ENCODE measurements at places on chromosomes 6 and 20.

- DNase-seq, result no peak
Observed at GRCh38 chr6:106694343-106694742, 65.0 kb downstream of the QRSL1 start.

- no peak for DNase-seq
Observed at GRCh38 chr6:170096803-170097504, 193.9 kb downstream of the DLL1 start.

GRCh38 chr6:37314487-37315156 lies 39.2 kb upstream of the RNF8 start:
- DNase-seq, result no peak

DNA sequence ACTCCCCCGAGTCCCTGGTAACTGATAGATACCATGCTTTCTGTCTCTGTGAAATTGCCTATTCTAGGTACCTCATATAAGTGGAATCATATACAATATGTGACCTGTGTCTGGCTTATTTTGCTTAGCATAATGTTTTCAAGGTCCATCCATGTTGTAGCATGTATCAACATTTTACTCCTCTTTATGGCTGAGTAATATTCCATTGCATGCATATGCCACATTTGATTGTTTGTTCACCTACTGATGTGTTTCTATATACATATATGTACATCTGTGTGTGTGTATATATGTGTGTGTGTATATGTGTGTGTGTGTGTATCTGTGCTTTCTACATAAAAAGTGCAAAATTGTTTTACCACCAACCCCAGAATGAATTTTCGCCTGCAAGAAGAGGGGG lies 119.1 kb downstream of the ADAT2 start:
- no peak for DNase-seq

GRCh38 chr20:36887752-36888090 lies 11.8 kb downstream of the TLDC2 start:
- DNase-seq, result no peak

DNA sequence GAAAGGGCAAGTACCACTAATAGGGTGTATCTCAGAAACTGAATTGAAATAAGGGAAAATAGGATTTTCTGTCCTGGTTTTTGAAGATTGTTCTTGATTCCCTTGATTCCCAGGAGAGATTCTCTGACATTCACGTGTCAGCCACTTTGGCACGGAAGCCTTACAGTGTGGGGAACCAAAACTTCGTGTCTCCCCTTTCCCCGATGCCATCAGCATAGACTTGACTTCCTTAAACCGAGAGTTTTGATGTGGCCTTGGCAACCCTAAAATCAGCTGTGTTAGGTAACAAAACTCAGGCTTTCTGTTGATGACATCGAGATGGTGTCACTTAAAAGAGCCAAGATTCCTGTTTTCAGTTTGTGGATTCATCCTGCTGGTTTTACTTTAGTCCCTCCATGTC lies 7.5 kb downstream of the HMGN4 start:
- no peak for DNase-seq

- no peak for DNase-seq
Observed at GRCh38 chr6:122726649-122727048, 52.9 kb upstream of the FABP7 start.

DNA sequence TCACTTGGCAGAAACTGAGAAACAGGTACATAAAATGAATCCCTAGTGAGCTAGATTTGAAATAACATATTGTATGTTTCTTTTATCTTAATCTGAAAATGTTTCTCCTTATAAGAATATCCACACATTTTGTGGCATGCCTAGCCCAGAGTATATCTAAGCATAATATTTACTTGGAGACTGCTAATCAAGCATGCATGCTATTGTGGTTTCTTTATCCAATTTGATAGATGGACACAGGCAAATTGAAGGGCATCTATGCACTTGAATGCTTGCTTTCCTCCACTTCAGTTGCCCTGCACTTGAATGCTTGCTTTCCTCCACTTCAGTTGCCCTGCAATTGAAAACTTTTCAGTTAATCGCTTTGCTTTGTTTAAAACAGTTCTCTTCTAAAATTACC lies 729.8 kb downstream of the TBC1D32 start:
- DNase-seq, result no peak

- DNase-seq, result no peak
Observed at GRCh38 chr6:18395856-18396197, 8.7 kb downstream of the RNF144B start.

GRCh38 chr6:56335726-56336125 lies 88.3 kb upstream of the COL21A1 start:
- DNase-seq, result peak; percentile 43

- no peak for DNase-seq
Observed at GRCh38 chr6:151811081-151811480, 3.6 kb downstream of the ESR1 start.

DNA sequence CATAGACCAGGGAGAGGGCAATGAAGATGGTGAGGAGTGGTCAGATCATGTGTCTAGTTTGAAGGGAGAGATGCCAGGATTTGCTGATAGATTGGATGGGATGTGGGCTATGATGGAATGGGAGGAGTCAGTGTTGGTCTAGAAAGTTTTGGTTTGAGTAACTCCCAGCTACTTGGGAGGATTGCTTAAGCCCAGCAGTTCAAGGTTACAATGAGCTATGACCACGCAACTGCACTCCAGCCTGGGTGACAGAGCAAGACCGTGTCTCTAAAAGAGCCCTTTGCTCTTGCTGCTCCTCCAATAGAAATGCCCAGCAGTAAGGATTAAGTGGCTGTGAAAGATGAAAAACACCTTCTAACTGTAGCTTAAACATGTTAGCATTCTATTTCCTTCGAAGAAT lies 18.2 kb upstream of the LAMP5 start:
- no peak for DNase-seq

GRCh38 chr6:5081955-5082354 lies 3.2 kb upstream of the PPP1R3G start:
- no peak for DNase-seq

- DNase-seq, result peak; percentile 42
Observed at GRCh38 chr6:7697820-7698623, 27.9 kb upstream of the BMP6 start.

GRCh38 chr6:108702106-108702851 lies 141.6 kb downstream of the FOXO3 start:
- DNase-seq, result no peak

- DNase-seq, result no peak
Observed at GRCh38 chr20:57567471-57568079, 6.7 kb downstream of the PCK1 start.

- no peak for DNase-seq
Observed at GRCh38 chr6:37060195-37060559, 54.7 kb downstream of the FGD2 start.

GRCh38 chr6:160991406-160992060 lies at the start of gene MAP3K4:
Gene MAP3K4, plus strand, starts transcription at chr6:160991769. Its CDS starts 163 bp downstream, at chr6:160991932.
- no peak for DNase-seq

GRCh38 chr6:36949636-36950035 lies 4.9 kb upstream of the PI16 start:
- no peak for DNase-seq

DNA sequence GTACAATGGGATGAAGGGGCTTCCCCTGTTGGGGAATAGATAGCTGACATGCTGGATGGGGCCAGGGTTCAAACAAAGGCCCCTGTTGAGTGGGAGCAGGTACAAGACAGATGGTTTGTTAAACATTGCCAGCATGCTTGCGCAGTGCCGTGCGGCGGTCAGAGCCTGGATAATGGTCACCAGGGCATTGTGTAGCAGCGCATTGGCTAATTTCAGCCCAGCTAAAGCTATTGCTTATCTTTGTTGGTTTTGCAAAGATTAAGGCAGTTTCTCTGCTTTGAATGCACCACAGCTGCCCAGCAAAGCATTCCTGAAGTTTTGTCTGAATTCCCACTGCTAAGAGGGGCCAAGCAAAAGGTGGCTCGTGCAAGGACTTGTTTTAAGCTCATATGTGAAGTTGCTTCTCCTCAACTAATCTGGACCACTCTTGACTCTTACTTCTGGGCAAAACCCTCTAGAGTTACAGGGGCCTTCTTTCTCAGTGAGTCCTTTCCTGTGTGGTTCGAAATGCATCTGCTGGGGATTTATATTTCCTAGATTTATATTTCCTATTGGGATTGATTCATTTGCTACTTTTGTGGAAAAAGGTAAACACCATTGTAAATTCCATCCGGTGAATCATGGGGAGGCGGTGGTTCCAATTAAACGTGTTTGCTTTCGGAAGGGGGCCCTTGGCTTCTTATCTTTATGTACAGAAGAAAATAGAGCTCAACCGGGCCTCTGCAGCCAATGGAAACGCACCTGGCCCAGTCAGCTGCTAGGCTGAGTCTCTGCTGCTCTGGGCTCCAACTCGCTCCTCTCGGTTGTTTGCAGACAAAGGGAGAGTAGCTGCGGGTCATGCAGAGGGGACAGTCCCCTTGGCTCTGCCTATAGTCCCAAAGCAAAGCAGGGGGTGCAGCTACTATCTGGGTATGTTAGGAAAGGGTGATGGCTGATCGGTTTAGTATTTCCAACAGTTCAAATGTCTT lies 72.1 kb downstream of the FOXA2 start:
- DNase-seq, result no peak

DNA sequence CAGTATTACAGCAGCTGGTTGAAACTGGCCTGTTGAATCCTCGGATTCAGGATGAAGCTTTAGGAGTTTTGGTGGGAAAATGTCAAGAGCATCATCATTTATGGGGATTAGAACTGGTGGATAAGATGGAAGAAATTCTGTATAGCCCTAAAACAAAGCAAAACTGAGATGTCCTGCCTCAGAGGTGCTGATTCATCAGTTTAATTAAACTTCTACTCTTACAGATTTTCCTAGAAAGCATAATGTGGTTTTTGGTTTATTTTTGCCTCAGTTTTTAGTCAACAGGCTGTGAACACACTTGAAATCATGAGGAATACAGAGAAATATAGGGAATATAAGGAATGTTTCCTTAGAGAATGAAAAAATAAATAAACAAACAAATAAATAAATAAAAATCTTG lies 228.7 kb upstream of the POU3F2 start:
- DNase-seq, result no peak

- no peak for DNase-seq
Observed at GRCh38 chr6:25278261-25278913, 787 bp upstream of the CARMIL1 start.

- DNase-seq, result no peak
Observed at GRCh38 chr6:107634324-107635056, 144.6 kb downstream of the SOBP start.

GRCh38 chr6:79548304-79548703 lies 11.1 kb upstream of the LCA5 start:
- no peak for DNase-seq

DNA sequence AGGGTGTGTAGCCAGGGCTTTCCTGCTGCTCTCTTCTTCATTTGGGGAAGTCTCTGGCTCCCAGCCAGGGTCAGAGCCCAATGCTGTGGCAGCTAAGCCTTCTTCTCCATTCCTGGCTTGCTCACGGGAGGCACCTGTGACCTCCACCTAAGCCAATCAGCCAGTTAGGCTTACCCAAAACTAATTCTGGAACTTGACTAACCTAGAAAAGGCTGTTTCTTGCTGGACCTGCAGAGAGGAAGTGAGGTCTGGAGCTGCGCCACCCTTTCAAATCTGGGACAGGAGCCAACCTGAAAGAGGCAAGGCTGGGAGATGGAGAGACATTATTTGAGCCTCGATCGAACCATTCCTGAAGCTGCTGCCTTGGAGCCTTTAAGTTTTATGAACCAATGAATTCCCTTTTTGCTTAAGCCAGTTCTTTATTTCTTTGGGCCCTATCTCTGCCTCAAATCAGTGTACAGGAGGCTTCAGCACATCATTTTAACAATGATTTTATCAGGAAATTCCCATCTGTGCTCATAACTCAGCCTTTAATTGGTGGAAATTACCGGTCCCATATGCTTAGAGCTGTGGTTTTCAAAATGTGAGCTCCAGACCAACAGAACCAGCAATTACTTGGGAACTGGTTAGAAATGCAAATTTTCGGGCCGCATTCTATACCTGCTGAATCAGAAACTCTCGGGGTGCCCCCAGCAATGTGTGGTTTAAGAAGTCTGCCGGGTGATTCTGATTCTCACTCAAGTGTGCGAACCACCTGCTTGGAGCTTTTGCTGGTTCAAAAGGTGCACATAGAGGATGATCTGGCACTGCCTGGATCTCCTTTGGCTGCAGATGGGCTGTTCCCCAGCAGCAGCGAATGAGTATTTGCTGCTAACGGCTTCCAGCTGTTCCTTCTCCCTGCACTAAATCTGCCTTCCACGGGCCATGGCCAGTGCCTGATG lies 97.4 kb upstream of the RNF24 start:
- DNase-seq, result peak; percentile 72

- DNase-seq, result no peak
Observed at GRCh38 chr20:23086056-23086566, at the start of gene CD93. Gene CD93, minus strand, starts transcription at chr20:23086324. Its CDS starts 132 bp downstream, at chr20:23086192.

DNA sequence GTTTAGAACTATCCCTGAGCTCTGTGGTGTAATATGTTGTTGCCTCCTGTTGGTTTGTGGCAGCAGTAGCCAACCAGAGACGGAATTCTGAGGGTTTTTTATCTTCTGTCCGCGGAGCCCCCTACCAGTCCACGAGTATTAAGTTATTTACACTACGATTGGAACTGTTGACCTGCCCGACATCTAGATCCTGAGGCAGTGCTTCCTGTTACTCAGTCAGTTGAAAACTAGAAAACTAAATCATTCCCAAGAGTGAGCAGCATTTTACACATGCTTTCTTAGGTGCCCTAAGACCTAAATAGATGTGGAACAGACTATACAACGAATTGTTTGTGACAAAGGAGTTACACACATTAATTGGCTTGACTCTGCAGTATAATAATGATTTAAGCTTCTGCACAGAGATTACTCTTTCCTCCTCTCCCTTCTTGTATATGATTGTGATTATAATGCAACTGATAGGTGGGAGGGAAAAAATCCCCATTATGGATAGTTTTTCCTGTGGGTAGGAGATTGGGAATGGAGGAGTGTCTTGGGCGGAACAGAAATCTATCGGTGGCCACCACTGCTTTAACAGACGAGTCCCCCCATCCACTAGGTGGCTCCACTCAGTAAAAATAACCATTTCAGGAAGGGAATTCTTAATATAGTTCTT lies 1.7 kb downstream of the LOC128125822 start:
- DNase-seq, result peak; percentile 51

DNA sequence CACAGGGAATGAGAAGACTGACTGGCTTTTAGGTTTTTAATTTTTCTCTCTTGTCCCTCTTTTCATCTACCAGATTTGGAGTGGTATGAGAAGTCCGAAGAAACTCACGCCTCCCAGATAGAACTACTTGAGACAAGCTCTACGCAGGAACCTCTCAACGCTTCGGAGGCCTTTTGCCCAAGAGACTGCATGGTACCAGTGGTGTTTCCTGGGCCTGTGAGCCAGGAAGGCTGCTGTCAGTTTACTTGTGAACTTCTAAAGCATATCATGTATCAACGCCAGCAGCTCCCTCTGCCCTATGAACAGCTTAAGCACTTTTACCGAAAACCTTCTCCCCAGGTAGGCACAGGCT lies 644 bp downstream of the MAD2L1BP start:
- no peak for DNase-seq
